ENCODE measurements at places on chromosomes 13 and 19.
A peak's percentile ranks its signal among the peaks of the same experiment; 100 is the strongest.

DNA sequence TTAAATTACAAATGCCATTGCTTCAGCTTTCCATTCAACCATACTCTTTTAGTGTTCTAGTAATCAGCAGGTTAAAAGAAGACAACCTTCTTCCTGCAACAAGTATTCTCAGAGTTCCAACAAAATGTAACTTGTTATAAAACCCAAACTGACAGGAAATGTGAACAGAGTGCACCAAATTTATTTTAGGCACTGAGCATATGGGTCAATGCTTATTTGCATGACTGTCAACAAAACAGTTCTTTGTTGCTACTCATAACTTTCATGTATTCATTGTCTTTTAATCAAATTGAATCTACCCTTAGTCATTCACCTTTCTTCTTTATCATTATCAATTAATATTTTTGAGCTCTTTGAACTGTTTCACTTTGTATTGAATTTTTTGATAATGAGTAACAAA is 554.1 kb downstream of the DACH1 start:
- no peak for DNase-seq

- no peak for DNase-seq
These were observed 55.5 kb upstream of the KATNAL1 start for GRCh38 chr13:30362869-30363268.

DNA sequence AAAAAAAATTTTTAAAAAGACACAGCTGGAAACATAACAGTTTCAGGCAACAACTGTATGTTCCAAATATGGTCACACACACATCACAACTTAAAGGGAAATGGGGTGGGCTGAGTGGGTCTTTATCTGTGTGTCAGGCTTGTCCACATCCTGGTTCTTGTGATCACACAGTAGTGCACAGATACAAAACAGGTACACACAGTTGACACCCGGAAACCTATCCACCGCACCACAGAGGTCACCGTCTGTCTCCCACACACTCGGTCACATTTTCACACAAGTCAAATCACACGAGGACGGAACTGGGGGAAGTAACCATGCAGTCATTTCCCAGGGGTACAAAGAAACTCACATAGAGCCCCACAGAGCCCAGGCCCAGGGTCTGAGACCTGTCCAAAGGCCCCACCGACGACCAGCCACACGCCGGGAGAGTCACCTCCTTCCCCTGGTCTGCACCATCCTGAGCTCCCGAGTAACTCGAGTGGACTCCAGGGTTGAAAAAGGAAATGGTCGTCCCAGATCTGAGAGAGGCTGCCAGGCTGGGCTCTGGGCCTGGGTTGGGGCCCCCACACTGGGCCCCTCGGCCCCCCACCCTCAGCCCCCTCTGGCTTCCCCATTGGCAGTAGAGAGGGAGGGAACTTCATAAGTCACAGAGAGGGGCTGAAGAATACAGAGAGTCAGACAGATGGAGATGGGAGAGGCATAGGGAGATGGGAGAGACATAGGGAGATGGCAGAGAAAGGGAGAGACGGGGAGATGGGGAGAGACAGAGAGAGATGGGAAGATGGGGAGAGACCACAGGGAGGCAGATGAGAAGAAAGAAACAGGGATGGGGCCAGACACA is 1.3 kb upstream of the PPAN start:
- DNase-seq, result no peak

- peak; percentile 87 for DNase-seq
These were observed 984.7 kb upstream of the PCDH9 start for GRCh38 chr13:68214691-68215415.

- DNase-seq, result peak; percentile 88
These were observed 202.3 kb upstream of the KLHL1 start for GRCh38 chr13:70310396-70311119.

GRCh38 chr13:54424344-54424743 is 1395.7 kb downstream of the OLFM4 start:
- DNase-seq, result no peak

DNA sequence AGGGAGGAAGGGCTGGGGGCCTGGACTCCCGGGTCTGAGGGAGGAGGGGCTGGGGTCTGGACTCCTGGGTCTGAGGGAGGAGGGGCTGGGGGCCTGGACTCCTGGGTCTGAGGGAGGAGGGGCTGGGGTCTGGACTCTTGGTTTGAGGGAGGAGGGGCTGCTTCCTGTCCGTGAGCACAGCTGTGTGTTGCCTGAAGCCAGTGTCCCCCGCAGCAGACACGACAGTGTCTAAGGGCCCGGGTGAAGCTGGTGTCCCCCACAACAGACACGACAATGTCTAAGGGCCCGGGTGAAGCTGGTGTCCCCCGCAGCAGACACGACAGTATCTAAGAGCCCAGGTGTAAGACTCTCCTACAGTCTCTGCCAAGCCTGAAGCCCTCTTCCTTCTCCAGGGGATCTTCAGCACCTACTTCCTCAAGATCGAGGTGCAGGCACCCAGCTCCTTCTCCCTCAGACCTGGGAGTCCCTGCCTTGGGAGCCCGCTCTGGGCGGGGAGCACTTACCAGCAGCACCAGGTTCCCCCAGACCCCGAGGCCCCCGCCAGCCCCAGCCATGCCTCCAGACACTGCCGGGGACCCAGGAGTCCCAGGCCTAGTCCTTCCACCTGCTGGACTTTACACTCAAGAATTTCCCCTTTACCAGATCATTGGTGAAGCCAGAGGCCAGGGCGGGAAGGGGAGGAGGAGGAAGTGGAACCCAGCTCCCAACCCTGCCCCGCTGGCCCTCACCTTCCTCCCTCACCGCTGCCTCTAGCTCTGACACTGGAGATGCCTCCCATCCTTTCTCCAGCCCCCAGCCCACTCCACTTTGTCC is at the start of gene PTPRH:
TSS of gene PTPRH (minus strand) at position 622 of the 813 bp plus-strand sequence. CDS start at position 554, 68 bp downstream.
- DNase-seq, result no peak

Data from NCI-H1417 treated with DMSO at 0.1 percent for 48 hours (cell line).